ENCODE measurements at places on chromosomes 5 and 9.

GRCh38 chr5:73917433-73917832 lies 291.4 kb downstream of the ARHGEF28 start:
- no peak for DNase-seq

DNA sequence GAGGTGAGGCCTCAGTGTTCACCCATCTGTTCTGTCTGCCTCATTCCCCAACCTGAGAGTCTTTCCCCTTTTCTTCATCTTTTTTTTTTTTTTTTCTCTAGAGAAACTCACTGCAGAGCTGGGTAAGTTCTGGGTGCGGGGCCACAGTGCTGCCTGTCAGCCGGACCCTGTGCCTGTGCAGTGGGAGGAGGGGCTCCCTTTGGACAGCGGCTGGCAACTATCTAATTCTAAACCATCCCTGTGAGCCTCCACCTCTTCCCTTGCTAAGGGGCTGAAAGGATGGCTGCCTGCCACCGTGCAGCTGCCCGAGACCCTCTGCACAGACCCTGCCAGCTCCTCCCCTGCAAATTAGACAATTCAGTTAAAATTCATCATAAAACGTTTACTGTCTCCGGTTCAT lies 14.1 kb downstream of the BTNL9 start:
- no peak for DNase-seq

- DNase-seq: no peak
These were observed 73.5 kb downstream of the SLF1 start for GRCh38 chr5:94691949-94692348.

DNA sequence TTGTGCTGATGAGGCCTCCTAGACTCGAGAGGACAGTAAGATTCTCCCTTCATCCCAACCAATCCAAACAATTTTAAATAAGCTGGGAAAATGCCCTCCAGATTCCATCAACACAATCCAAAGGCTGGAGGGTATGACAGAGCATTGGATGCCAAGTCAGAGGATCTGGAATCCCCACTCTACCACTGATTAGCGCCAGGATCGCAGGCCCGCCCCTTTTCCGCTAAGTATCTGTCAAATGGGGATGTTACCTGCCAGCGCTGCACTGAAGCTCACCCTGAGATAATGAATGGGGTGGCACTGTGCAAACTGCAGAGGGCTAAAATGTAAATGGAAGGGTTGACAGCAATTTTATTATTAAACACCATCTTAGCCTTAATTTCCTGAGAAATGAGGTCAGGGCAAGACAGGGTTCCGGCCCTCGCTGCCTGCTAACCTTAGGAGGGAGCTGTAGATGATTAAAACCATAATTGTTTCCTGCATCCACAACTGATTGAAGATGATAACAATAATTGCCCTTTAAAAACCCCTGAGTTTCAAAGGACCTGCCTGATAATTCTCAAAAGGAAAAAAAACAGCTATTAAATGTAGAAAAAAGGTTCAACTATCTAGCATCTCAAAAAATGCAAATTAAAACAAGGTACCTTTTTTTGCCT lies 31.6 kb upstream of the GABBR2 start:
- no peak for DNase-seq

DNA sequence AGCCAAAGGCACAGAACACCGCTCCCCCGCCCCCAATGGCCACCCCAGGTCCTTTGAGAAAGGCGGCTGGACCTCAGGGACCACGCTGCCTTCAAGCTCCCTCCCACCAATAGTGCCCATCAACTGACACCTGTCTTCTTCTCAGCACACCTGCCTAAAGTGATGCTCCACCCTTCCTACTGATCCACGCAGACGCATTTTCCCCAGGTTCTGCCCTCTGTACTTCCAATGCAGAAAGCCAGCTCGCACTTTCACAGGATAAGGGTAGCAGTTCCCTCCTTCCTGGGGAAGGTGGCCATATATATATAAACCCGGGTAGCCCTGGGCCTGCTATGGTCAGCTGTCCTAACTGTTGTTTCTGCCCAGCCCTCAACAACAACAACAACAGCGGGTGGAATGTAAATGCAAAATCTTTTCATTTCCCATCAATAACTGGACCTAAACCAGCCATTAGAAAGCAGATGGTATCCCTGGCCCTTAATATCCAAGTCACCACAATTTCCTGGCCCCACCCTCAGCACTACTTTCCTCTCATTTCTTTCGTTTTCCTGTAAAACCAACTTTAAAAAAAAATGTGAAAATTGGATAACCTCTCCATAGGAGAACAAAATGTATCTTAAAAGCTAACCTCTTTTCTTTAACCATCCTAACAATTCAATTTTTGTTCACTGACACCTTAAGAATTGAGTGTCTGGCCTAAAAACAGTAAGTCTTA lies 1.7 kb downstream of the GOLM1 start:
- no peak for DNase-seq

DNA sequence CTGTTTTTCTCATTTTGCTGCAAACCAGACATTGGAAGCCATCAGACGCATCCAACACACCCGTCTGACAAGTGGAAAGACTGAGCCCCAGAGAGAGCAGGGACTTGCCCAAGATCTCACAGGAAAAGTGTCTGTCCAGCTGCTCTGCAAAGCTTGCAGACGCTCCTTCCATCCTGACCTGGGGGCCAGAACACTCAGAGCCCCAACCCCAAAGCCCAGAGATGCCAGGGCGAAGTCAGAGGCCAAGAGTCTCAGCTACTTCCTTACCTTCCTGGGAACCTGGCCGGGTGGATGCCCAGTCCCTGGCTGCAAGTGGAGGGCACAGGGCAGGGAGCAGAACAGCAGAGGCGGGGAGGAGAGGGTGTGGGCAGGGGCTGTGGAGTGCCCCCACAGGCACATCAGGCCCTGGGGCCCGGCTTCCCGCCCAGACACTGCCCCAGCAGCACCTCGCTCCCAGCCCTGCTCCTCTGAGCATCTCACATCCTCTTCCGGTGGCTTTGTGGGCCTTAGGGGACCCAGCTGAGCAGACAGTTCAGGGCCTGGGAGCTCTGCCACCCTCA lies 9.7 kb upstream of the RALGDS start:
- no peak for DNase-seq

DNA sequence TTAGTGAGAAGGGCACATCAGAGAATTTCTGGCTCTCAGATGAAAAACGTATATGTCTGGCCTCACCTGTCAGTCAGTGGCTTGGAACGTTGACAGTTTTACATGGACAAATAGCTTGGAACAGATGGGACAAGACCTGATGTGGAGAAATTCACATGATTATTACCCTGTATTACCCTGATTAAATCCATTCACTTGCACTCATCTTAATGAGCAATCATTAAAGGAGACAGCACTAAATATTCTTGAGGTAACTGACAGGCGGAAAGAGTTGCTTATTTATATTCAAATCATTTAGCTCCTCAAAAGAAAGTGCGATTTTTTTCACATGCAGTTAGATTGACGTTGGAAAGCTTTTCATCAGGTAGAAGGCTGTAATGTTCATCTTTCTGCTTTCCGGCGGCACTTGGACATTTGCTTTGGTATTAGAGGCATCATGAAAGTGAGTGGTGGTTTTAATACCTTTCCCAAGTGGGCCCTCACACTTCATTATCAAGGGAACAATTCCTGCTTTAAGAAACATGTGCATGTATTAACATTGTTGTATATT lies 11.7 kb upstream of the TAS2R1 start:
- DNase-seq: no peak

DNA sequence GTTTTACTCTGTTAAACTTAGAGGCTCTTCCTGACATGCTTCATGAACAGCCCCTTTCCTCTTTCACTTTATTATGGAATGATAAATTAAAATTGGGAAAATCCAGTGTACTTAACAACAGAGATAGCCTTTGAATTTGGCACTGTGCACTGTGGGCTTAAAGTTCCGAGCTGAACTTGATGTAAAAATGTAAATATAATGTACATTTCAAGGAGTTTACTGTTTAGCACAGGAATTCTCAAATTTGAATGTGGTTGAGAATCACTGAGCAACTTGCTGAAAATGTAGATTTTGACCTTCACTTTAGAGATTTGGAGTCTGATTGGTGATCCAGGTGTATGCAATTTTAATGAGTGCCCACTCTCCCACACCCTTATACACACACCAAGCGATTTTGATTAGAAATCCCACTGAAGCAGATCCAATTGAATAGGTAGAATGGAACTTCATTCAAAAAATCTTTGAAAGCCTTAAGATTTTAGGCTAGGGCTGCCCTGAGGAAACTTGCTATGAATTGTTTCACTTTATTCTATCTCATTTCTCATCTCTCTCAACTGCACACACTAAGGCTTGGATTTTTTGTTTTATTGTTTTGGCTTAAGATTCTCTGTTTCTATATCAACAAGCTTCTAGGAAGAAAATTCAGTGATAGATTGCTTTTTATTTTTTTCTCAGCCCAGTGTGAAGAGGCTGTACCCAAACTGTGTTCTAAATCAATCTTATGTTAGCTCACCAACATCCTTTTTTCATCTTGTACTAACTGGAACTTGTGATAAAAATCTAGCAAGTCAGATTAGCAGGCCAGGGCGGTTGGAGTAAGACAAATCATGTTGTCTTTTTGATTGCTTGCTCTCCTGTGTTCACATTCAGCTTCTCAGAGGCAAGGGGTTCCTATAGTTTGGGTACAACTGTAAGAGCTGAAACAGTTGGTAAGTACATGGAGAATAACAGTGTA lies 22.9 kb downstream of the NUDT12 start:
- no peak for DNase-seq

DNA sequence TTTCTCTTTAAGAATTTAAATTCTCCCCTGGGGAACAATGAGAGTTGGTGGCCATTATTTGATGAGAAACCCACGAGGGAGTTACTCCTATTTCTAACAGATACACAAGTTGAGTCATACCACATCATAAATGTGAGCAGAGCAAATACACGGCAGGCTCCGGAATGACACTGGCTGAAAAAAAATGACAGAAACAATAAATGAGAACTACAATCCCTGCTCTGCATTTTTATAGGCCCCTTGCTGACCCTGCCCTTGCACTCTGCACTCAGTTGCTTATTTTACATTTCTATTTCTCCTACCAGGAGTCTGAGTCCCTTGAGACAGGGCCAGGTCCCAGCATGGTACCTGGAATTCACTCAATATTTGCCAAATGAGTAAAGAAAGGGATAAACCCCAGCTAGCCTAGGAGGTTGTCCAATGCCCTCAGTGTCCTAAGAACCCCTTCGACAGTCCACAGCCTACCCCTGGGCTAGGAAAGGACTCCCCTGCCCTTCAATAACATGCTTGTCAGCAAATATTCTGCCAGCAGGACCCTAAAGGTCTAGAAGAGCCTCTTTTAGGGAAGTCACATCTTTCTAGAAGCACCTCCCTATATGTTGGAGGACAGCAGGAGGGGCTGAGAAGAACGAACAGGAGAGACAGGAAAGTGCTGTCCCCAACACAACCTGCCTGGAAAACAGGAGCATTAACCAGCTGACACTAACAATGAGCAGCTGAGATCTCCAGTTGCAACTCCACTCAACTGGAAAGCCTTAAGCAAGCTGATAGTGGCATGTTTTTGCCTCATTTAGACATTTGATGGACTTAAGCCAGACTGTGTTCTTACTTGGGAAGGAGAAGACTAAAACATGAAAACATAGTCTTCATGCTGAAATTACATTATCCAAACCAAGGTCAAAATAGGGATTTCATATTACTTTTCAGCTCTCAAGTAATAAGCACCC lies 191.2 kb downstream of the ACTL7B start:
- no peak for DNase-seq

- DNase-seq: no peak
These were observed 7.0 kb upstream of the NREP start for GRCh38 chr5:111764019-111764418.

- no peak for DNase-seq
These were observed 228.9 kb upstream of the ACTBL2 start for GRCh38 chr5:57711471-57711870.

DNA sequence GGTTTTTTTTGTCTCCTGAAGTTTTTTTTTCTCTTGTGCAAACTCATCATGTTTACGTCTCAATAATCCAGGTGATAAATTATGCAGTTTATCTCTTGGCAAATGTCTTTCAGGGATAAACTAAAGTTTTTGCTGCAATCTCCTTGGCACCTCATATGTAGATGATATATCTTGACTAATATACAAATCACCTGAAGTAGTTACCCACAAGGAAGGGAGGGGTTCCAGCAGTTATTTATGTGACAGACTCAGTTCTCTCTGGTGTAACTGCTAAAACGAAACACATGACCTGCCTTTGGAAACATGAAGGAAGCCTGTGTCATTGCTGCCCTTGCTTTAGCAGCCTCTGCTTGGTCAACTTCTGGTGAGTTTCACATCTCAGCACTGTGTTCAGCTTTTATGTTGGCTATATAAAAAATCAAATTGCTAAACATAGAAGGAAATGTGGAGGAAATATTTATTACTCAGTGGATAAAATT lies 39.3 kb upstream of the KIAA1958 start:
- no peak for DNase-seq

DNA sequence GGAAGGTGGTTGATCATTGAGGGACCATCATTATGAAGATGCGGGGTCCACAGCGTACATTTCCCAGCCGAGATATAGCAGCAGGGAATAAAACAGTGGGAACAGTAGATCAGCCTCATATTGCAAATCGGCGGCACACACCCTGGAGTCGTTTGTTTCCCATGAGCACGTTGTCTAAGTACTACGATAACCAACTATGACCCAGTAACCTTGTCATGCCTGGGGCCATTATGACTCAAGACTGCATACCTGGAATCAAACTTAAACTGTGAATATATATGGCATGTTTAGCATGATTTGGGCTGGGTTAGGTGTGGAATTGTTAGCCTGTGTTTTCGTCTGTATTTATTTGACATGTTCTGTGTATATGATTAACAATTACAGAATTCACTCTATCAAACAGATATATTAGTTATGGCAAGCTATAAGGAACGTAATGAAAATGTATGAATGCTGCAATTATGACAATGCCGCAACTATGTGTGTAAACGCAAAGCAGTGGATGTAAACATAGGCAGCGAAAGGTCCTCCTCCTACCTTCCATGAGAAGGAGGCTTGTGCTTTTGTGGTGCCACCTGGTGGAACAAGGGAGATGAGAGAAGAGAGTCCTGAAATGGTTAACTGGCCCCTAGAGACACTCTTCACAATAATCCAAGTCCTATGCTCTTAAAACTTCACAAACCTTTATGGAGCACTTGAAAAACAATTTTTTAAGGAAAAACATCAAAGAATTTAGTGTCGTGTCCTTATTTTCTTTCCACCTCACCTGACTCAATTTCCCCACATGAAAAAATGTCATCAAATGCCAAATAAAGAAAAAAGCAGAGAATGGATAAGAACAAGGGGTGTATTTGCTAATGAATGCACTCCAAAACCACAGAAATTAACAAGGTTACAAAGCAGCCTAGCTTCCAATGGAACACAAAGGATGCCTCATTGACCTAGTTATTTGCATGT lies 47.1 kb downstream of the SEMA5A start:
- no peak for DNase-seq
